Esophagus mucosa (tissue), 1 donor: ENCODE measurements at places on chromosomes 1 and 21. TPM values are rescaled to one million over a fixed set of nuclear protein-coding genes. Genes with fewer than 3 reads are reported as not detected.

The AKR7A3 gene
- total RNA-seq, result 0.88 TPM

DNA sequence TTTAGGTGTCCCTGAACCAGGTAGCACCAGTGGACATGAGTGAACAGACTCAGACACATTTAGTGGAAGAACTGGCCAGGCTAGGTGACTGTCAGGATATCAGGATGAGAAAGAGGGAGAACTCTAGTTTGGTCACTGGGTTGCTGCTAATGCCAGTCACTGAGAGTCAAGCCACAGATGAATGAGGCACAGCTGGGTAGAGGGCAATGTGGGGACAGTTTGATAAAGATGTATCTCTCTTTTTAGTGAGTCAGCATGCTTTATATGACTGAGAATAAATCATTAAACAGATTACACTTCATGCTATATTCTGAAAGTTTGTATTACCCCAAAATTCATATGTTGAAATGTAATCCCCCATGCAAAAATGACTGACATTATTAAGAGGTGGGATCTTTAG, 87.1 kb downstream of the SELENOF start:
- ATAC-seq, result no peak

The UTS2 gene
- total RNA-seq, result not detected

- ATAC-seq, result no peak
Observed at GRCh38 chr1:97170300-97170699, 448.7 kb downstream of the PTBP2 start.

The C1orf116 gene
- total RNA-seq, result 62.2 TPM

- no peak for ATAC-seq
Observed at GRCh38 chr1:201704439-201704792, 124.5 kb upstream of the IPO9 start.

The DAP3 gene
- total RNA-seq, result 69.7 TPM

DNA sequence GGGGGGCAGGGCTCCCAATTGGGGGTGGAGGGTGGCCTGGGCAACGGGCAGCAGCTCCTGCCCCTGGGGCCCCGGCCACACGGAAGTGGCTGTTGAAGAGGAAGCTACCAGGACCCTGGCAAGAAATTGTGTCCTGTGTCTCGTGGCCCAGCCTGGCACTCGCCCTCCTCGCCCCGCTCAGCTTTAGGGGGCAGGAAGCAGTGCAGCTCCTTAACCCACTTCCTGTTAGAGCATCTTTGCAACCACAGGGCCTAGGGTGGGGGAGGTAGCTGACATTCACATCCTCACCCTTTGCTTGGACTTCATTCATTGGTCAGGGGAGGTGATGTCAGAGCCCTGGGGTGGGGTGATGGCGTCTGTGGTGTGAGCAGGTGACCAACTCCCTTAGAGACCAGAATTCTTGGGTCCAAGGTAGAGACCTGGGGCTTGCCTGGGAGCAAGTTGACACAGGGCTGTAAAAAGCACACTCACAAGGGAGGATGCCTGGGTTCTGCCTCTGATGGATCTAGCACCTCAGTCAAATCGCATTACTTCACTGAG, at the start of gene ARHGAP30:
Gene ARHGAP30, minus strand, starts transcription at position 161 of the 540 bp plus-strand sequence. CDS start 267 bp downstream, outside the sequence.
- ATAC-seq, result peak; percentile 18

DNA sequence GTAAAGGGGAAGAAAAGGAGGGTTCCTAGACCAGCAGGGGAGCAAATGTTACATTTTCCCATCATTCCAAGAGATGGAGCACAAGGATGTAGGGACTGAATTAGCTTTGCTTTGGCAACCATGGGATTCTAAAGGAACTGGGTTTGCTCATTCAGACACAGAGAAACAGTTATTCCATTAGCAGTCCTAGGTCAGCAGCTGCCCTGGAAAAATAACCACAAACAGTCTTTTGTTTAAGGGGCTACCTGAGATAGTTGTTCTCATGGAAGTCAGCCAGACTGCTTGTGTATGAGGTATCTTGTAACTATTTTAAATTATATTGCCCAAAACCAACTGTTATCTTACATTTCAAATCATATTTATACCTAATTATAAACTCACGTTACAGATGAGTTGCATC, 58.4 kb upstream of the VCAM1 start:
- ATAC-seq, result no peak

DNA sequence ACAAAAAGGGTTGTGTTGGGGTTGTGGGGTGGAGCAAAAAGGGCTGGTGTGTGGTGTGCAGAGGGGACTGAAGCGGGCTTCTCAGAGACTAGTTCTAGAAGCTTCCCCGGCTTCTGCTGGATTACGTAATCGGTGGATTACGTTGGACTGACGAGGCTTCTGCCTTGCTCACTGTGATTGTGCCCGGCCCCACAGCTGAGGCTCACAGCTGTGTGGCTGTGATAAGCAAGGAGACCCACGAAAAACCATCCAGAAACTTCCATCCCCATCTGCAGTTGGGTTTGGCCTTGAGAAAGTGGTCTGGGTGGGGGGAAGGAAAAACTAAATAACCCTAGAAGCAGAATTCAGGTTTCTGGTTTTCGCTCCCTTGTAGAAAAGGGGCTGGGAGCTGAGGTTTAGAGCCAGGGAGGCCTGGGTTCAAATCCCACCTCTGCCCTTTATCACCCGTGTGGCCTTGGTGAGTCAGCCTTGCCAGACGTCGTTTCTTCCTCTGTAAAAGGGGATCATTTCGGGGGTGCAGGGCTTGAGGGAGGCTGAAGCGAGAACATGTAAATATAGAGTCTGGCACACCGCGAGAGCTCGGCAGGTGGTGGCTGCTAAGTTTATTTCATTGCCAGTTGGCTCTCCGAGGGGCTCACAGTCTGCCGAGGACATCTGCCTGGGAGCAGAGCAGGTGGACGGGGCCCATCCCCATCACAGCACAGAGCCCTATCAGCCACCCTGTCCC, 30.4 kb upstream of the DISP3 start:
- no peak for ATAC-seq

- ATAC-seq, result no peak
Observed at GRCh38 chr1:66246351-66247269, 287.3 kb upstream of the SGIP1 start.

The CHRM3 gene
- total RNA-seq, result 0.68 TPM

GRCh38 chr1:32758177-32758794, 55.7 kb upstream of the SYNC start:
- ATAC-seq, result no peak

GRCh38 chr21:35428001-35428320, 378.9 kb upstream of the RUNX1 start:
- no peak for ATAC-seq

DNA sequence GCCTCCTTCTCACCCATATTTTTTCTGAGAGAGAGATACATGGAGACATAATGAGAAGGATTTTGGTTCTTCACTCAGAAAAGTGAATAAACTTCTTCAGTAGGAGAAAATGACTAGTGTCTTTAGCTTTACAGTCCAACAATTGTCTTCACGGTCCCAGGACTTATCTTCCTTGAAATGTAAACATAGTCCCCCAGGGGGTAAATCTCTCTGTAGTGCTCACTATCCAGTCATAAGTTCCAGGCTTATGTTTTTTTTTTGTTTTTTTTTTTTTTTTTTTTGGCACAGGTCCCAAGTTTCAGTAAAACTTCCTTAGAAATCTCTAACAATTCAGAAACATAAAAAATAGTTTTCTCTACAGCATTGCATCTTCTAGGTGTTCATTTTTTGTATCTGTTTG, 890.2 kb upstream of the B3GALT2 start:
- ATAC-seq, result no peak

GRCh38 chr1:243341074-243341473, 85.2 kb downstream of the SDCCAG8 start:
- no peak for ATAC-seq

- ATAC-seq, result no peak
Observed at GRCh38 chr21:22898051-22898665, 1899.9 kb downstream of the NCAM2 start.

GRCh38 chr21:31426235-31426797, 82.3 kb upstream of the TIAM1 start:
- no peak for ATAC-seq

The HMGCS2 gene
- 0.76 TPM for total RNA-seq

DNA sequence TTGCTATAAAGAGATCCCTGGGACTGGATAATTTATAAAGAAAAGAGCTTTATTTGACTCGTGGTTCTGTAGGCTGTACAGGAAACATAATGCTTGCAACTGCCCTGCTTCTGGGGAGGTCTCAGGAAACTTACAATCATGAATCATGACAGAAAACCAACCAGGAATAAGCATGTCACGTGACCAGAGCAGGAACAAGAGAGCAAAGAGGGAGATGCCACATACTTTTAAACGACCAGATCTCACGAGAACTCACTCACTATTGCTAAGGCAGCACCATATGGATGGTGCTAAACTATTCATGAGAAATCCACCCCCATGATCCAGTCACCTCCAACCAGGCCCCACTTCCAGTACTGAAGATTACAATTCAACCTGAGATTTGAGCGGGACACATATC, 49.8 kb upstream of the RCC1 start:
- peak; percentile 27 for ATAC-seq

- ATAC-seq, result no peak
Observed at GRCh38 chr1:45327644-45328515, 1.2 kb downstream of the HPDL start.

The MLLT11 gene
- total RNA-seq, result 0.80 TPM

- ATAC-seq, result no peak
Observed at GRCh38 chr1:166470014-166470413, 303.2 kb upstream of the FAM78B start.

DNA sequence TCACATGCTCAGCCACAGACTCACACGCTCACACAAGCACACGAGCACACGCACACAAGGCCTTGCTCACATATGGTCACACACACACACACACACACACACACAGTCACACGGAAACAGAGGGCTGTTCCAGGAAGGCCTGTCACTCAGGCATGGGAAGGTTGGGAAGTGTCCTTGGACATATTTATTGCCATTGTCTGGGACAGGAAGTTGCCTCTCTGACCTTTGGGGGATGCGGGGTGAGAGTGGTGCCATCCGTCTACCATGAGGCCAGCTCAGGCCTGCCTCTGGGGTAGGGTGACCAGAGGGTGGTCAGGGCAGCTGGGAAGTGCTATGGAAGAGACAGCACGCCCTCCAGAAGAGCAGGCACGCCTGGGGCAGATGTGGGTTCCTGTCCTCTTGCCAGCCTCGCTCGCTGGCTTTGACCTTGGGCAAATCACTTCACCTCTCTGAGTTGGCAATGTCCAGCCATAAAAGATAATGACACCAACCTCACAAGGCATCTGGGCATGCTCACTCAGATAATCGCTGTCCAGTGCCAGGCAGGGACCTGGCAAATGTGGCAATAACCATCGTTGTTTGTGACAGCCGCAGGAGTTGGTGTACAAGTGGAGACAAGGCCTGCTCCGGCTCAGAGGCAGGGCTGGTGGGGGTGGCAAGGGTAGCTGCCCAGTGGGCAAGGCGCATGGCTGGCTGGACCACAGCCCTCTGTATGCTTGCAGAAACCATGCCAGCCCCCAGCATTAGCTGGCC, 8.0 kb upstream of the GUCA2A start:
- peak; percentile 1 for ATAC-seq

DNA sequence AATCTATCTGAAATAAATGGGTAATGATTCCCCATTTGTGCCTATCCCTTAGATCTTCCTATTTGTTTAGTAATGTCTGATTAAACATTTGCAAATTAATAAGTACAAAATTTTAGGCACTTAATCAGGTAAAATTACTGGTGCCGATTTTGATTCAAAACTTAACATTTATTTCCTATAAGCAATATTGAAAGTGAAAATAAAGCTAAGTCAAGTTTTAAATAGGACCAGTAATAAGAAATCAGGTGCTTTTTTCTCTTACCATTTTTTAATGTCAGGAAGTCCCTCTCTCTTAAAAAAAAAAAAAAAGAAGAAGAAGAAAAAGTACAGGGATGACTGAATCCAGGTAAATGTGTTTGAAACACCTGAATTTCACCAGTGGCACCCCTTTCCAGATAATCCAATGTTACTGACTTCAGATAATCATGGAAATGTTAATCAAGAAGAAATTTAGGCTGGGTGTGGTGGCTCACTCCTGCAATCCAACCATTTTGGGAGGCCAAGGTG, 836 bp upstream of the GBP4 start:
- no peak for ATAC-seq

- no peak for ATAC-seq
Observed at GRCh38 chr1:64616039-64616438, 128.8 kb upstream of the RAVER2 start.

DNA sequence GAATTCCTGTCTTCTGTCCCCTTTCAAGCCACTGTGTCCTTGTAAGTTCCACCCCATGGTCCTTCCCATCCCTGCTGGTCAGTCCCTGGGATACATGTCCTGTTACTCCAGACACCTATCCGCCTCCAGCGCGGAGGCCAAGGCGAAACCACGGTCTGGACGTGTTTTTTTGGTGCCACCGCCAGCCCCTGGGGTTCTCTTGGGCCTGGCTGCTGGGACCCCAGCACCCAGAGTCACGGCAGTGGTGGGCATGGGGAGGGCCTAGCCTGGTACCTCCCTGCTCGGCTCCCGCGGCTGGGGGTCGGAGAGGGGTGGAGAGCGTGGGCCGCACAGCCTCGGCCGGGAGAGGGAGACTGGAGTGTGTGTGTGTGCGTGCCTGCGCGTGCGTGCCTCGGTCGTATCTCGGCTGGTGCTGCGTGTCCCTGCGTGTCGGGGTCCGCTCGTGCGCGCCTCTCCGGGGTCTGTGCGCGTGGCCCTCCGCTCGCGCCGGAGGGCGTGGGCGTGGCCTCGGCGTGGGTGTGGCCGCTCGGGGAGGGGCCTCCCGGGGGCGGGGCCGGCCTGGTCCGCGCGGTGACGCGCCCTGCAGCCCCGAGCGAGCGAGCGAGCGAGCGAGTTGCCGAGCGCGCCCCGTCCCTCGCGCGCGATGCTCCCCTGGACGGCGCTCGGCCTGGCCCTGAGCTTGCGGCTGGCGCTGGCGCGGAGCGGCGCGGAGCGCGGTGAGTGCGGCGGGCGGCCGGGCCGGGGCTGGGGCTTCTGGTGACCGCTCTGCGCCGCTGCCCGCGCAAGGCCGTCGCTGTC, at the start of gene VWA1:
Gene VWA1, plus strand, starts transcription at position 585 of the 798 bp plus-strand sequence. Its CDS starts 59 bp downstream, at position 644.
- ATAC-seq, result peak; percentile 64

DNA sequence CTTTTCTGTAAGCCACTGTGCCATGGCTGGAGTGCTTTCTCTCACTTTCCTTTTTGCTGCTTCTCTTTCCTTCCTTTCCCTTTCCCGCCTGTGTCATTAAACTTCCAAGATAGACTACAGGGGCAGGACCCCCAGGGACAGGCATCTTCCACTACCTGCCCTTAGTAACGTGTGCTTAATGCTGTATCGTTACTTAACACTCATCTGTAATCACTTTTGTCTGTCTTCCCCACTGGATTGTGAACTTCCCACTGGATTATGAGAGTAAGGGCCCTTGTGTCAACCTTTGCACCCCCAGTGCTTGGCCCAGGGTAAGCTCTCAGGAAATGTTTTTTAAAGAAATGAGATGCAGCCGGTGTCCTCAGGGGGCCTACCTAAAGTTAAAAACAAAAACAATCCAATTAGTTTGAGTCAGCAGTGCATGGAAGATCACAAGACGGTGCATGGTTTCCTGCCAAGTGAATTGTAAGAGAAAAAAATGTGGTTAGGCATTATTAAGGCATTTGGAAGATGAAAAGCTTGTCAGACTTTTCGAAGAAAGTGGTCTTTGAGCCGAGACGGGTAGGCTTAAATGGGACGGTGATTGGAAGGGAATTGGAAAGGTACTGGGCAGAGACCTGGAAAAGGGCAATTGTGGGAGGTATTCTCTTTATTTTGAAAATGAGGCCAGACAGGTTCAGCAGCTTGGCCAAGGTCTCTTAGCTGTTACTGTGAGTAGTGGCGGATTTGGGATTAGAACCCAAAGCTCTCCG, 958 bp downstream of the LYPLAL1 start:
- ATAC-seq, result peak; percentile 42
